ENCODE measurements at places on chromosomes 6 and 20.

- no peak for DNase-seq
These were observed 4.0 kb upstream of the RIPOR3 start for GRCh38 chr20:50695135-50695872.

DNA sequence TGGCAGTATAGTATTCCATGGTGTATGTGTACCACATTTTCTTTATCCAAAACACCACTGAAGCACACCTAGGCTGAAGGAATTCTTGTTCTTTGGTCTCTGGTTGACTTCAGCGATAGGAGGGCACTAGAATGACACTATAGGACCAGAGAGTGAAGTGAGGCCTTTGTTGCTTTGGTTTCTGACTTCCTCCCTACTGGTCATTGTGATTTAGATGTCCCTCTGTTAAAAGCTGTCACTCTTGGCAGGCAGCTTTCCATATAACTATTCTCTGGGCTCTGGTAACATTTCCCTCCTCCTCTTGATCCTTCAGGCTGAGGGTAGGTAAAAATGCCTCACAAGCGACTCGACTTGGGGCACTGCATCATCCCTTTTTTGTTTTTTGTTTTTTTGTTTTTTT, 236.3 kb downstream of the MAFB start:
- no peak for DNase-seq

DNA sequence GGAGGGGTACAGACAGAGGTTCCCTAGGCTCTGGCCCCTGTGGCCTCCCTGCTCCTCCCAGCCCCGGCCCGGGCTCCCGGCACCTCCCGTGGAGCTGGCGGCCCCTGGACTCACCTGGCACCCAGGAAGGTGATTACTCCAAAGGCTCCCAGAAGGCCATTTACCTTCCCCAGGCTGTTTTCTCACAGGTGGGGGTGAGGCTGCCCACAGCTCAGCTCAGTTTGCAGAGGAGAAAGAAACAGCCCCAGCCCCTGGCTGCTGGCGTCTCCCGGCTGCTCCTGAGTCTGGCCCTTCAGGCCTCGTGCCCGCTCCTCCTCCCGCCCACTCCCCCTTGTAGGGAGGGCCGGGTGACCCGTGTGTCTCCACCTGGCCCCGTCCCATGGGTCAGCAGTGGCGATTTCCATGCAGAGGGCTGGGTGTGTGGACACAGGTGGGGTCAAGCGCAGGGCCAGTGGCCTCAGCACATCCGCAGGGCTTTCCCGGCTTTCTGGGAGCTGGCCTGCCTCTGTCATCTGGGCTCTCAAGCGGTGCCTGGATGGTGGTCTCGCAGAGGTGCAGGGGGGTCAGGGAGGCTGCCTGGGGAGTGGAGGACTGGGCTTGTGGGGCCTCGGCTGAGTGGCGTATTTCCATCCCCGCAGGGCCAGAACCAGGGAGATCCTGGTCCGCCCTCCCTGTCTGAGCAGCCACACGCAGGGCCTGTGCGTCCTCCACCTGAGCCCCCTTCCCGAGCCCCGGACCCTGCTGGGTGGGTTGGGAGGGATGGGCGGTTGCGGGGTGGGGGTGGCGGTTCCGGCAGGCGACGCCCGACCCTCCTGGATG, 20.2 kb upstream of the GATA5 start:
- no peak for DNase-seq

DNA sequence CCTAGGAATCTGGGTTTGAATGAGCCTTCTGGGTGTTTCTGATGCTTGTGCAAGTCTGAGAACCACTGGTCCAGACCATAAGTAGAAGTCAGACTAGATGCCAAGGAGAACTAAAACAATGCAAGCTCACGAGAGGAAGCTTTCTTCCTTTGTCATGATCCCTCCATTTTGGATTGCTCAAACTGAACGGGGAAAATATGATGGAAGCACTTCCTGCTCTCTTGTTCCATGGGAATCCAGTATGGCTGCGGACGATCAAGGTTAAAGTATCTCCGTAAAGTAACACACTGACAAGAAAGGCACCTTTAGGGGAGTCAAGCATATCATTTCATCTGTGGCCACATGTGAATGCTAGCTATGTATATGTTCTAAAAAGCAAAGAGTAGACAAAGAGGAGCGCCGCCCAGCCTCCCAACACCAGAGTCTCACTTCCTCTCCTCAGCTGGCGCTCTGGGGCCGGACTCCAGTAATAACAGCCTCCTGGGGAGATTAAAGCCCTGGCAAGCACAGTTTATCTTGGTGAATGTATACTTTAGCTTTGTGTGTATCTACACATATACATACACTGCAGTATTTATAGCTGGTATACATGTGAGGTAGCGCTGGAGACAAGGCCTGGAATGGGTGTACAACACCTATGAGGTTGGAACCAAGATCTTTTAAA, 88.1 kb downstream of the FOXC1 start:
- DNase-seq = no peak

DNA sequence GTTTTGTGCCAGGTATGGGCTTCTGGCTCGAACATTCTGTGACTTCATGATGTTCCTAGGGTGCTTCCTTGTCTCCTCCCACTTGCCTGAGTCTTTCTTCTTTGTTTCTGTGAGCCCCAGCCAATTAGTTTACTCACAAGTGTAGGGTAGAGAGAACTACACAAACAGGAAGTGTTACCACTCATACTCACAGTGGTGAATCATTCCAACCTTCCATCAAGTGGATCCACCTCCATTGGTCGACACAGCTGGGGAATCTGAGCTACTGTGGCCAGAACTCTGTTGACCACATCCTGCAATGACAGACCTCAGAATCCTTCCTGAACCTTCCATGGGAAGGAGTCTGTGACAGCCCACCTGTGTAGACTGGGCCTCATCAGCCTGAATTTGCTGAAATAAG, 76.8 kb downstream of the UNC5CL start:
- peak; percentile 12 for DNase-seq

DNA sequence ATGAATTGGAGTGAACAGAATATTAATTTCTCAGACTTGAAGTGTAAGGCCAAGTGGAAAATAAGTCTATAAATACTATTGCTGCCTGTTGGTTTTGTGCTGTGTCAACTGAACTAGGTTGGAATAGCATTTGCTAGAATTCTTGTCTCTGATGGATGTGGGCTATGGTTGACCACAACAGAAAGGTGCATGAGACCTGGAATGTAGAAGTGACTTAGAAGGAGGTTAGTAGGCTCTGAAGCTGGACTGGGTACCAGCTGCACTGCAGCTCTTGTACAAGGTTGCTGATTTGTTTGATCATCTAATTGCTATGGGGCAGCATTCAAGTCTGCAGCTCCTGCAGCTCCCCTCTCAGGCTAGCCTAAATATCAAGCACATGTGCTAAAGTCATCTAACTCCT, 479.0 kb upstream of the NRSN1 start:
- DNase-seq = no peak

GRCh38 chr6:34332251-34333198, 59.9 kb downstream of the NUDT3 start:
- no peak for DNase-seq

GRCh38 chr6:1035401-1035800, 276.5 kb upstream of the FOXQ1 start:
- no peak for DNase-seq

GRCh38 chr20:31849306-31849930, 4.0 kb upstream of the FOXS1 start:
- DNase-seq = no peak

Measured in activated T-helper 2 cell treated with anti-CD3 and anti-CD28 coated beads, Interferon-gamma antibody, Interleukin-2, Interleukin-4, amounts not matched to agents 10 μg/mL and 5 μg/mL and 100 μg/mL, durations not matched to agents 14 hours and 24 hours and 36 hours (primary cell).